ENCODE measurements at places on chromosomes 12 and 14.

DNA sequence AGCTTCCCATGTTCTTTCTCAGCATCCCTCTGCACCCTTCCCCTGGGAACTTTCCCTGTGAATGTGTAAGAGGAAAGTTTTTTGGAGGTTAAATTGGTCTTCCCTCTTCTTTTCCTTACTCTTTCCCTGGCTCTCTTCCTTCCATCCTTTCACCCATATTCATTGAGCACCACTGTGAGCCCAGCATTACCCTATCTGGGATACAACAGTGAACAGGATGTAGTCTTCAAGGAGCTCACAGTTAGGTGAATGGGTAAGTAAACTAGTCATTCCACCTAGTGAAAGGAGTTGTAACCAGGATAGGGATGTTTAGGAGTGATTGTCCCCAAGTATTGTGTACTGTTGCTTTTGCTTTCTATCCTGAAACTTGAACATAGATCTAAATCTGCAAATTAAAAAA, 123.8 kb downstream of the MYRFL start:
- no peak for DNase-seq

GRCh38 chr14:21978999-21979314, 305.3 kb upstream of the OR4E1 start:
- DNase-seq = no peak

- DNase-seq = no peak
These were observed 69.7 kb downstream of the PHLDA1 start for GRCh38 chr12:75961878-75962277.

DNA sequence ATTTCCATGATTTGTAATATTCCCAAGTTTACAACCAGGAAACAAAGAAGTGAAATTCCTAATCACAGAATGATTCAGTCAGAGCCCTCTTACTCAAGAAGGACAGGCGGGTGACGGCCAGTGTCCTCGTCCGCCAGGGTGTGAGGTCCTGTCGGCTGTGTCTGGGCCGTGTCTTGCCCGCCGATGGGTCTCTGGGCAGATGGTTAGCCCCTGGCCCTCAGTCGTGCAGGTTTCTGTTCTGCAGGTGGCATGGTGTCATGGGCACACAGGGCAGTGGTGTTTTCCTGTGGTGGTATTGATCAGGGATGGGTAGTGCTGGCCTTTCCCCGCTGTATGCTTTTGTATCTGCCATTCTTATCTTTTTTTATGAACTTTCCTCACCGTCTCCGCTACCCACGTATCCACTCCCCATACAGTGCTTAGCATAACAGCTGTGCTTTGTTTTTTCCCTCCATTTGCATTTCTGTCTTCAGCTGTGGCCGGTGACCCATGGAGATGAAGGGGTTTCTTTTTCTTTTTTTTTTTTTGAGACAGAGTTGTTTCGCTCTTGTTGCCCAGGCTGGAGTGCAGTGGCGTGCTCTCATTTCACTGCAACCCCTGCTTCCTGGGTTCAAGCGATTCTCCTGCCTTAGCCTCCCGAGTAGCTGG, 100.7 kb downstream of the TSPAN9 start:
- no peak for DNase-seq

DNA sequence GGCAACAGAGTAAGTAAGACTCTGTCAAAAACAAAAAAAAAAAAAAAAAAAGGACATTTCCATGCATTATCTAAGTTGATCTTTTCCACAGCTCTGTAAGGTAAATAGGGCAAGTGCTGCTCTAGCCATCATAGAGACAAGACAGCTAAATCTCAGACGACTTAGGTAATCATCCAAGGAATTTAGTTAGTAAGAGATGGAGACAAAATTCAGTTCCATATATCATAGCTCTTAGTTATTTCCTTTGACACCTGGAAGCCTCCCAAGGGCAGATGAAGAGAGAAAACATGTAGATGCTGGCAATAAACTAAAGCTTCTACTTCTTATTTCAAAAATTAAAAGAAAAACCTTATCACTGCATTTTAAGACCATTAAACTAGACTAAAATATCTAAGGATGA, 48.7 kb downstream of the ST8SIA1 start:
- DNase-seq = no peak

DNA sequence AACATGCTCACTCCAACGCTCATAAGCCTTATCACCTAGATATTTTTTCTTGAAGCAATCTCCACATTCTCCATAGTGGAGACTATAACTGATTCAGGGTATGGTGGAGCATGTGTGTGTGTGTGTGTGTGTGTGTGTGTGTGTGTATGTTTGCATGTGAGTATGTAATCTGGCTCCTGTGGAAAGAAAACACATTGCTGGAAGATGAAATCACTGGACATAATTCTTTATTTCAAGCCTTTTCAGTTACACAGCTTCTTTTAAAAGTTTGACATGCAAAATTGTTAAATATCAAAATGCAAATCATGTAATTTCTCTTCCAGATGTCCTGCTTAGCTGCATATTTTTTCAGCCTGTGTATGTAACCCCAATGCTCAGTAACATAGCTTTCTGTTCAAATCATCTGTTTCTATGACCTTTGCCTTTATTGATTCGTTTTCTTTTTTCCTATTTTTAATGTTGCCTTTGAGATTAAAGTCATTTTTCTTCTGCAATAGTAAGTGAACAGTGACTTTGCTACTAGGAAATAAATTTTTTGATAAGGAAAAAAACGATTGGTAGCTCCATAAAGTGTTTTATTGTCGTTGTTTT, 80.5 kb upstream of the BTG1 start:
- no peak for DNase-seq

DNA sequence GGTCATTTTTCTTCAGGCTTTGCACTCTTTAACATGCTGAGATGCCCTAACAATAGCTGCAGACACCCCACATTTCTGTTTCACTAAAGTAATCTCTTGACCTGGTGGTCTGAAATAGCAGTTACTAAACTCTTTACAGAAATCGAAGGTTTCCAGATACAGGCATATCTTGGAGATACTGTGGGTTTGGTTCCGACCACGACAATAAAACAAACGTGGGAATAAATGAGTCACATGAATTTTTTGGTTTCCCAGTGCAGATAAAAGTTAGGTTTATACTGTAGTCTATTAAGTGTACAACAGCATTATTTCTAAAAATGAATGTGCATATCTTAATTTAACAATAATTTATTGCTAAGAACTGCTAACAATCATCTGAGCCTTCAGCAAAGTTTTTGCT, 208.7 kb downstream of the EGLN3 start:
- no peak for DNase-seq

DNA sequence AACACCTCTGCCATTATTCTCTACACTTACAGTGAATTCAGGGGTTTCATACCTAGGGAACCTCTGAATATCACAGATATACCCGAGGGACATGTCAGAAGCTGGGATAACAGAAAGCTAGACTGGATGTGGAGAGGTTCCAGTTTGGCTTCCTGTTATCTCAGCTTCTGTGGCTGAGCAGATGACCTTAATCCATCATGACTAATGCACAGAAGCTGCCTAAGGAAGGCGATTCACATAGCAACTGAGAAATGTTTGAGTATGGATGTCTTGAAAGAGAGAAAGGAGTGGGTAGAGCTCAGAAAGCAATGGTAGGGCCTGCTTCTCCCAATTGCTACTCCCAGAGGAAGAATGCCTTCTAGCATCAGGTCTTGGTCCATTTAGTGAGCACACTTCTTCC, 187.6 kb downstream of the RMST start:
- no peak for DNase-seq

- DNase-seq = no peak
These were observed 16.2 kb downstream of the CLMN start for GRCh38 chr14:95303552-95303951.

- no peak for DNase-seq
These were observed 373.3 kb downstream of the MDGA2 start for GRCh38 chr14:47302121-47302520.

- no peak for DNase-seq
These were observed 596.1 kb downstream of the VRK1 start for GRCh38 chr14:97393244-97393643.

DNA sequence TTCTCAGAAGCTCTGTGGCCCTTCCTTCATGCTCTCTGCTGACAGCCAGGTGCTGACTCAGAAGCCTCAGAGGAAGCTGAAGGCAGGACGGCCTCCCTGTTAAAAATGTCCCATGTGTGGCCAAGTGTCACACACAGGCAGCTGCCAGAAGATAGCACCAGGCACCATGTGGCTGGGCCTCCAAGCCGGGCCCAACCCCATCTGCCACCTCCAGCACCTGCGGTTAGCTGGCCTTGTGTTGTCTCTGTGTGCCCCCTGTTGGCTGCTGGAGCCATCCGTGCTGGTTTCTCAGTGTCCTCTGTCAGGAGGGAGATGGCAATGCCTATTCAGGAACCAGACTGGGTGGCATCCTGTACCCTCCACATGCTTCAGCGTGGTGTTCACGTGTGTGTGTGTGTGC, 63.2 kb downstream of the TSPAN11 start:
- no peak for DNase-seq

DNA sequence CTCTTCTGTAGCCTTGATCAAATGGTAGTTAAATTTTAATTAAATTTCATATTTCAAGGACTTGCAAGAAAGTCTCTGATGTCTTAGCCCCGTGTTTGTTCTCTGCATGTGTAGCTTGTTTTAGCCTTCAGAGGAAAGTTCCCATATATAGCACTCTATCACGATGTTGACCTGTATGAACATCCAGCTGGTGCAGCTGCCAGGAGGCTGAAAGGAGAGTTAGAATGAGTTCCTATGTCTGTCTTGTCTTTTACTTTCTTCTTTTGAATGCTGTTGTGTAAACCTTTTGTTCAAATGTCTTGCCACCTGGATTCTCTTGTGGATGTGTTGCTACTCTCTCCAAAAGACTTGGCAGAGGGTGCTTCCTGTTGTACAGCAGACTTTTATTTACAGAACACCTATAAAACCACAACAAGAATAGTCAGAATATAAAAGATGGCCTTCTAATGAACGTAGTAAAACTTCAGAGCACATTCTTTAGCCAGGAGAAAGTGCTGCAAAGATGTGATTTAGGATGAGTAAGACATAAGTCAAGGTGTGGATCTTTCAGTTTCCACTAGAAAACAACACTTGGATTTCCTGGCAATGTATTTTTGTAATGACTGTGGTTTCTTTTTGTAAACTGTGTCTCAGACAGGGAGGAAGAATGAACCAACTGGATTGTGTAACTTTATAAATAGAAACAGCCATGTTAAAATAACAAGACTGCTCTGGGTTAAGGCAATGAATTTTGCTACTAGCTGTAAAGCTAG, 17.2 kb downstream of the NAV3 start:
- DNase-seq = no peak

GRCh38 chr14:56170877-56171422, 52.7 kb downstream of the PELI2 start:
- DNase-seq = no peak

DNA sequence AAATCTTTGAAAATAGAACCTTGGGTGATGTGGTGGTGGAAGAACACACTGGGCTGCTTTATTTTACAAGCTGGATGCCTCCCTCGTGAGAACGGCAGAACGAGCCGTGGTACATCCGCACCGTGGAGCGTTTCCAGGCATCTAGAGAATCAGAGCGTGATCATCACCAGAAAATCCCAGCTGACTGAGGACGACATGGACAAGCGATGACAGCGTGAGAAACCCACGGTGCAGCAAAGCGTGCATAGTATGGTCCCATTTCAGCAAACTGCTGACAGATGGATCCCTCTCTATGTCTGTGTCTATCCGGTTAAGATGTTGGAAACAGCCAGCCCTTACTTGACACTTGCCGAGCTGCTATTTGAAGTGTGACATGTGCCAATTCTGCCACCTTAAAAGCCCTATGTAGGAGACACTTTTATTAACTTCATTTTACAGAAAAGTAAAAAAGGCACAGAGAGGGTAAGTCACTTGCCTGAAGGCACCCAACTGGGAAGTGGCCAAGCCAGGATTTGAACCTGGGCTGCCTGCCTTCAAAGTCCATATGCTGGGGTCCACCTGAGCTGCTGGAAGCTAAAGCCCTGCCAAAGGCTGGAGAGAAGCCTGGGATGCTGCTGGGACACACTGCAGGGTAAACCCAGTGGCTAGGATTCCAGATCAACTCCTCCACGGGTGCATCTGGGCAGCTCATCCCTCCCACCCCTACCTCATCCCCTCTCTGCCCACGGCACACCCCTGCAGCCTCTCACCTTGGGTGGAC, 14.9 kb downstream of the SCARB1 start:
- no peak for DNase-seq

DNA sequence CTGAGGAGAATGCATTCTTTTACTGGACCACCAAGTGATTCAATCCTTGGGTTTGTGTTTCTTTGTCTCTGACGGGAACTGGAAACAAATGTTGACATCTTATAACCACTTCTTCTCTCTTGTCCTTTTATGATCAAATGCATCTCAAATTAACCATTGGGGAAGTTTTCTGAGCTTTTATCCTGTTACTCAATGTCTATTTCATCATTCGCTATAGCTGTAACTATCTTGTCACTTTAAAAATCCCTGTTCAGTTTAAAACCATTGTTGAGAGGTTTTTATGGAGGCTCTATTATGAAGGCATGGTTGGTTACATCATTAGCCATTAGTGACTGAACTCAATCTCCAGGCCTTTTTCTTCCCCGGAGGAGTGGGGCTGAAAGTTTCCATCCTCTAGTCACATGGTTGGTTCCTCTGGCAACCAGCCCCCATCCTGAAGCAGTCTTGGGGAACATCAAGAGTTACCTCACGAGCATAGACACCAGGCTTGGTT, 2.7 kb upstream of the CLEC6A start:
- no peak for DNase-seq

DNA sequence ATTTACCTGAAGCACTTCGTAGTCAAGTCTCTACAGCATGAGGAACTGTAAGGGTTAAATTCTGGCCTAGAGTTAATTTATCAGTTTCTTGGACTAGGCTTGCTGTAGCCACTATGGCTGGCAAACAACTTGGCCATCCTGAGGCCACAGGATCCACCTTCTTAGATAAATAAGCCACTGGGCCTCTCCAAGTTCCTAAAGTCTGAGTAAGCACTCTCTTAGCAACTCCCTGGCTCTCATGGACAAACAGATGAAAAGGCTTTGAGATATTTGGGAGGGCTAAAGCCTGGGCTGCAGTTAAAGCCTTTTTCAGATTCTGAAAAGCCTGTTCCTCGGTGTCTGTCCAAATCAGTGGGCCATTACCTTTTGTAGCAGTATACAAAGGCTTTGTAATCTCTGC, 675.0 kb downstream of the TMEM121 start:
- no peak for DNase-seq

GRCh38 chr12:7650091-7650490, 15.6 kb downstream of the APOBEC1 start:
- no peak for DNase-seq
